ENCODE measurements at places on chromosomes 5 and 9. TPM values are rescaled to one million over a fixed set of nuclear protein-coding genes. Genes with fewer than 3 reads are reported as not detected.

DNA sequence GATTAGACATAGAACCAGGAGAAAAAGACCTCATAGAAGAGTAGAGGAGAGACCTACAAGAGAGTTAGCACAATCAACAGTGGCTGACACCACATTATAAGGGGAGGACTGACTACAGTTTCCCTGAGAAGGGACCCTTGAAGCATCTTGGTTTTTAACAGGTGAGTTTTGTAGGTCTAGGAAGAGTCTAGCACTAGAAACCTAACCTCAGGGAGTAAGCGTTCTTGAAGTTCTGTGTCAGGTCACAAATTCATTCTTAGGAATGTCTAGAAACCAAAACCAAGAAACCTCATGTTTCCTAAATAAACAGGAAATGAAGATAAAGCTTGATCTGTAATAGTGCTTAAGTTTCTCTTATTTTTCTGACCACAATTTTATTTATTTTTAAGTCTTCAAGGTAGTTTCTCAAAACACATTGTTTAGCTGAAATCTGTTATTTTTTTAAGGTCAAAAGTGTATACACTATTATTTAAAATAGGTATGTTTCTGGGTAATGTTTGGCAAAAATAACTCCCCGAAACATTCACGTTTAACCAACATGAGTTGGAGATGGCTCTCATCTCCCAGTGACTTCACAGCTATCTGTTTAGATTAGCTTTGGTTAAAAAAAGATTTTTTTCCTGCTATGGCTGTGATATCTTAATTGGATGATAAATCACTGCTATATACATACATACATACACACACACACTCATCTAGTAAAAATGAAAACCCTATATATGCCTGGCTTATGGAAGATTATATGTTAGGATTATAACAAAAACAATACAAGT lies 37.1 kb downstream of the MAP3K1 start:
- DNase-seq, result no peak

GRCh38 chr5:105581988-105582690 lies 2019.5 kb upstream of the NUDT12 start:
- DNase-seq, result no peak

DNA sequence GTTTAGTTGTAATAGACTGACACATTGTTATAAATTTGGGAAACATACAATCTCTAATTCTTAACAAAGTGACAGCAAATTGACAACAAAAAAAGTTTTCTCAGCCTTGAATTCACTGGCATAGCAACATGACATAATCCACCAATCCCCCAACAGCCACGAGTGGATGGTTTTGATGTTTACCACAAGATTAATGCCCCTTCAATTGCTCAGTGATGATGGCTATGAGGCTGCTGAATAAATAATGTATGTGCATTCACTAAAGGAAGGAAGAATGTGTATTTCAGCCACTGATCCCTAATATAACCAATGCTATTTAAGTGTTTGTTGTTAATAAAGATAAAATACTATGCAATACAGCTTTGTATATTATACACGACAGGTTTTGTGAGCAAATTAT lies 743.6 kb upstream of the DMAC1 start:
- no peak for DNase-seq

DNA sequence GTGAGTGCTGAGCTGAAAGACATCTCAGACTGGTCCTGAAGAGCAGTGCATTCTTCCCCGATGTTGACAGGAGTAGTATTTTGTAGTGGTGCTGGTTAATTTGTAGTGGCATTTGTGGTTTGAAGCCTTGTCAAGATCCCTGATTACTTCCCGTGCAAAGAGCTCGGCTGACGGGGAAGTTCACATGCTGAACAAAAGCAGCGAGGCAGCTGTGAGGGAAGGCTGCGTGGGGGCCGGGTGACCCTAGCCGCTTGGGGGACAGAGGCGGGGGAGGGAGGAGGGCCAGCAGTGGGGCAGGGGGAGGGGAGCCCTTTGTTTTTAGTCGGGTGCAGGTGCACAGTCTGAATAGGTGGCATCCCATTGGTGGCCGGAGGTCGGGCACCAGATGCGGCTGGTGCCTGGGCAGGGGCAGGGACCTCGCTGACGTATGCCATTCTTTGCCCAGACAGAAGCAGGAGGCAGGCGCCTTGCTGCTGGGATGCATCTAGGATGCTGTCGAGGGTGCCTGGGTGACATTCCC lies 64.7 kb downstream of the CRB2 start:
- DNase-seq, result peak; percentile 38

DNA sequence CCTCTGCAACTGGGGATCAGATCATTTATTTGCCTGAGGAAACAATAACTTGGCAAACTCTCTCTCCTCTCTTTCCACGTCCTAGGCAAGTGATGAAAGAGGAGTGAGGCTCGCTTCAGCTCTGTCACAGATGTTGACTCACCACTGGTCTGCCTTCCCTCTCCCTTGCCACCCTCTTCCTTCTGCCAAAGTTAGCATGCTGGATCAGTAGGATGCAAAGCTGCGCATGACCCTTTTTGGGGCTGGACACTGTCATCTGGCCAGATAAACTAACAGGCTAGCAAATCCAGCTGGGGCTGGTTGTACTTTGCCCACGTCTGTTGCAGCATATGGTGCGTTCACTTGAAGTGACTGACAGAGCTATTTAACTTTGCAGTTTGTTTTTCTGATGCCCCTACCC lies 36.2 kb upstream of the SMARCA2 start:
- no peak for DNase-seq

GRCh38 chr9:96619491-96620180 lies at the start of gene CDC14B:
CDC14B (minus strand) TSS chr9:96619843; CDS start chr9:96619378, 465 bp downstream.
- DNase-seq, result peak; percentile 94

GRCh38 chr5:111699976-111700375 lies 57.0 kb downstream of the NREP start:
- no peak for DNase-seq

DNA sequence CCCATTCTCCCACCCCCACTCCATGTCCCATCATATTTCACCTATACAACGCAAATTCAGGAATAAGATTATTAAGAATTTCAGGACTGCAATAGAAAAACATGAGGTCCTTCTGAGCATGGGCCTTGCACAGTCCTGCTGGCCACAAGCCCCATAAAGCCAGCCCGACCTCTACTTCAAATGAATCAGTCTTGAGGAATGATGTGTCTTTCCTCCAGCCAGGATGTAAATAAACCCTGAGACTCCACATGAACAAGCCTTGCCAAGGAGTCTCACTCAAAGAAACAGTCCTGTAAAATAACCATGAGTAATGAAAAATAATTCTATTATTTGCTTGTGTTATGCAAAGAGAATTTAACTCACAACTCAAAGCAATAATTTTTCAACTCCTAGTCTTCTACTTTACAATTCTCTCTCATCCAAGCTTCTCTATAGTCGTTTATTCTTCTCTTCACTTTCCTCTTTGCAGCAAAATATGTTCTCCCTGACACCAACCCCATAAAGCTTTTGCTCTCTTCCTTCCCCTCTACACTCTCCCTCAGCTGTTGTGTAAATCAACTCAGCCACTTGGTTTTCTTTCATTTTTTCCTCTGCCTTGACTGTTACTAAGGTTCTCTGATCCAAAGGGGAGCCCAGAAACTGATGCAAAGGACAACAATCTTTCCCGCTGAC lies 140.1 kb upstream of the MOCS2 start:
- peak; percentile 78 for DNase-seq

- no peak for DNase-seq
Observed at GRCh38 chr9:98977246-98977714, 33.6 kb downstream of the COL15A1 start.

DNA sequence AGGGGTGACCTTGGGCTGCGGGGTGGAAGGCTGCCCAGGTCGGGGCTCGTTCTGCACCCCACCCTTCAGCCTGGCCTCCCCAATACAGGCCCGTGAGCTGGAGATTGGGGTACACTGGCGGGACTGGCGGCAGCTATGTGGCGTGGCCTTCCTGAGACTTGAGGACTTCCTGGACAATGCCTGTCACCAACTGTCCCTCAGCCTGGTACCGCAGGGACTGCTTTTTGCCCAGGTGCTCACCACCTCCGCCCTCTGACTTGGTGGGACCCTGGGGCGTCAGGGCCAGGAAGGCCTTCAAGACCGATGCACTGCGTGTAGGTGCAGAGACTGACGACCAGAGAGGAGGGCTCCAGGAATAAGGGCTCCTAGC lies 10.5 kb downstream of the ZDHHC12 start:
- peak; percentile 35 for DNase-seq

DNA sequence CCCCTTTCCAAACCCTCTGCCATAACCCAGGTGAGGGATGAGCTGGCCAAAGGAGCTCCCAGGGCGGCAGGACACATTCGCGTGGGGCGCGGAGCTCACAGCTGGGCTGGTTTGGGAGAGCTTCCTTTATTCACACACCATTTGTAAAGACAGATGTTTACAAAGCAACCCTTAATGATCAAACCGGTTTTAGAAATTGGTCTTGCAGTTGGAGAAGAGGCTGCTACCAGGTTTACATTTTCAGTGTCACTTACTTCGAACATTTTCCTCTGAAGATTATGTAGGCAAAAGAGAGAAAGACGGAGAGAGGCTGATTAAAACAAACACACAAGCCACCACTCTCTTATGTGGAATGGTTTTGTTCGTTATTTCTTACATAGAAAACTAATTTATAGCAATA lies 648.7 kb downstream of the IRX1 start:
- DNase-seq, result no peak

GRCh38 chr5:36889264-36889663 lies 12.7 kb downstream of the NIPBL start:
- DNase-seq, result no peak

DNA sequence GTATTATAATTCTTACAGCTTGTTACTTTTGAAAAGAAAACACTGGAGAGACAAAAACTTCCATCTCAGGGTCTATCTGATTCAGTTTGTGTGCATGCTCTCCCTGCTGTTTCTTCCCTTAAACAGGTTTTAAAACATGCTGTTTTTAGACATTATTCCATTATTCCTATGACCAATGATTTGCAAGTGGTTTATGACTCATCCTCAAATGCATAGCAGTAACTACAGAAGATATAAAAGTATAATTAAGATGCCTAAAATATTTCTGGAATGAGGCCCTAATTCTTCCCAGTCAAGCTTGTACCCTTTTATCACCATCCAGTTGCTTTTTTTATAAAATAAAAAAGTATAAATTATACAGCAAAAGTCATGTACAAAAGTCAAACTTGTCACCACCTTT lies 3.7 kb downstream of the DTWD2 start:
- DNase-seq, result no peak

DNA sequence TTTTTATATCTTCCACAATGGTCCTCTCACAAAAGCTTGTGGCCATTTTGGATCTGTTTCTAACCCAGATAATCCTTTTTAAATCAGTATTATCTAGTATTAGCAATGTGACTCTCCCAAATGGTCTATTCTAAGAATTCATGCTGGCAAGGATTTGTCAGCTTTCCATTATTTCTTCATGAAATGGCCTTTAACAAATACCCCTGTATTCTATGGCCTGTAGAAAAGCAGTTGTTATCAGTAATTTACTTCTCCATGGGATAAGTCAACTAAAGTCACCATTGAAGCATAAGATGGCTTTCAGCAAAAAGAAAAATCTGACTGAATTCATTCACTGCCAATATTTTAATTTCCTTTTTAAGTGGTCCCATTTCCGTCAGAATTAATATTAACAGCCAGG lies 346.4 kb upstream of the FAM174A start:
- no peak for DNase-seq

DNA sequence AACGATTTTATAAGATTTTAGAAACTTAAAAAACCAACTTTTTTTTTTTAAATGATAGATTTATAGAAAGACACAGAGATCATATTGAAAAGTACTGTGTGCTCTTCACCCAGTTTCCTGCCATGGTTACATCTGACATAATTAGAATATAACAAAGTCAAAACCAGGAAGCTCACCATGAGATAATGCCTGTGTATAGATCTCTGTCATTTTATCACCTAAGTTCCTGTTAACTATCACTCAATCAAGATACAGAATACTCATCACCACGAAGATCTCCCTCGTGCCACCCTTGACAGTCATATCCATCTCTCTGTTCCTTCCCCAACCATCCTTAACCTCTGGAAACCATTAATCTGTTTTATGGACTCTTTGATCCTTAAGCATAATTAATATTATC lies 39.1 kb downstream of the POC5 start:
- DNase-seq, result no peak

DNA sequence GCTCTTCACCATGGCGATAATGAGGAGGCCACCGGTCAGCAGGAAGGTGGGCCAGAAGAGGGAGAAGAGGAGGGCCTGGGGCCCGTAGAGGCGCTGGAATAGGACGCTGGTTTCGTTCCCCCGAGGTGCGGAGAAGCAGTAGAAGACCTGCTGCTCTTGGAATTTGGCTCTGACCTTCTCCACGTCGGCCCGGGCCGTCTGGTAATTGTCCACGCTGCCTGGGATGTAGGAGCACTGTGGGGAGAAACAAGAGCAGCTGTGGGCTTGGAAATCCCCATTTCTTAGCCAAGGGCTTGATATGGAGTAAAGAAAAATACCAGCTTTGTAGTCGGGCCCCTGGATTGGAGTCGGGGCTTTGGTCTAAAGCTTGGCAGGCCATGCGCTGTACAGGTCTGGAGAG lies 10.4 kb downstream of the KCNMB1 start:
- no peak for DNase-seq

GRCh38 chr5:87393331-87393730 lies 19.4 kb downstream of the CCNH start:
- DNase-seq, result no peak

DNA sequence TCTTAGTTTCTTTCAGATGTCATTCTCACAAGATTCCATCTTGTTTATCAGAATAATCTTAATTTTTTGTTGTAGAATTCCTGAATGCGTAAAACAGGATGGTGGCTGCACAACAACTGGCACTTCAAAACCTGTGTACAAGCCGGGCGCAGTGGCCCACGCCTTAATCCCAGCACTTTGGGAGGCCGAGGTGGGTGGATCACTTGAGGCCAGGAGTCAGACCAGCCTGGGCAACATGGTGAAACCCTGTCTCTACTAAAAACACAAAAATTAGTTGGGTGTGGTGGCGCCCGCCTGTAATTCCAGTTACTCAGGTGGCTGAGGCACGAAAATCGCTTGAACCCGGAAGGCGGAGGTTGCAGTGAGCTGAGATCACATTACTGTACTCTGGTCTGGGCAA lies 10.5 kb upstream of the CCNB1 start:
- no peak for DNase-seq

Gene KCTD16
- total RNA-seq, result 2.7 TPM

Gene ADAMTS19
- 0.30 TPM for total RNA-seq

Gene ADCY2
- 7.1 TPM for total RNA-seq

Gene ZBTB43
- 18.4 TPM for total RNA-seq

Gene CCNJL
- 3.5 TPM for total RNA-seq
